ENCODE measurements at places on chromosomes 2 and 18.
A peak's percentile ranks its signal among the peaks of the same experiment; 100 is the strongest.

- no peak for DNase-seq
Observed at GRCh38 chr2:173631127-173631460, 276.4 kb downstream of the CDCA7 start.

GRCh38 chr18:76558881-76559667 is 64.0 kb upstream of the ZNF516 start:
- DNase-seq = no peak

DNA sequence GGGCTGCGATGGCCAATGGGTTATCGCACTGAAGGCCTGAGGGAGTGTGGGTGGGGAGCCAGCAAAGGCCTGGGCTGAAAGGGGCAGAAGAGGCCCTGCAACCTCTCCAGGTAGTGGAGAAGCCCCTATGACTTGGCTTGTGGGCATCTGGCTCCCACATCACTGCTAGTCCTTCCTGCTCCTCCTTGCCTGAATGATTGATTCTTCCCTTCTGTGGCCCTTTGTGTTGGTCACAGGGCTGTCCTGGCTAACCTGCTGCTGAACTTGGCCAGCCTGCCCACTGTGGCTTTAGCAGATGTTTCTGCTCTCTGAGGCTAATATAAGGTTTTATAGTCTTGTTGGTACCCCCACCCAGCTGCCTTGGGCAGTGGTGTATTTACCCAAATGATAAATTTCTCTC is 136.2 kb upstream of the ALPP start:
- DNase-seq = no peak

GRCh38 chr2:24105816-24106215 is 17.3 kb downstream of the PFN4 start:
- DNase-seq = no peak

GRCh38 chr2:24919037-24919505 is 966 bp downstream of the ADCY3 start:
- no peak for DNase-seq

DNA sequence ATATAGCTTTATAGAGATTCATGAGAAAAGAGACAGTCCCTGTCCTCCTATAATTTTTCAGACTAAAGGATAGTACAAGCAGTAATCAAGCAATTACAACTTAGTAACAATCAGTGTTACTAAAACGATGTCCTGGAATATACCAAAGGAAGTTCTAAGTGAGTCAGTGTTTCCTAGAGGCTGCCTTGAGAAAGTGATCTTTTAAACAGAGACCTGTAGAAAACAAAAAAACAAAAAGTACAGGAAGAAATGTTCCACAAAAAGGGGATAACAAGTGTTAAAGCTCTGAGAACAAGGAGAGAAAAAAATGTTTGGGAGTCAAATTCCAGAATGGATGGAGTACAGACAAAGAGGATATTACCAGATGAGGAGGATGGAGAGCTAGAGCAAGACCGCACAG is 556.4 kb downstream of the ERBB4 start:
- no peak for DNase-seq

DNA sequence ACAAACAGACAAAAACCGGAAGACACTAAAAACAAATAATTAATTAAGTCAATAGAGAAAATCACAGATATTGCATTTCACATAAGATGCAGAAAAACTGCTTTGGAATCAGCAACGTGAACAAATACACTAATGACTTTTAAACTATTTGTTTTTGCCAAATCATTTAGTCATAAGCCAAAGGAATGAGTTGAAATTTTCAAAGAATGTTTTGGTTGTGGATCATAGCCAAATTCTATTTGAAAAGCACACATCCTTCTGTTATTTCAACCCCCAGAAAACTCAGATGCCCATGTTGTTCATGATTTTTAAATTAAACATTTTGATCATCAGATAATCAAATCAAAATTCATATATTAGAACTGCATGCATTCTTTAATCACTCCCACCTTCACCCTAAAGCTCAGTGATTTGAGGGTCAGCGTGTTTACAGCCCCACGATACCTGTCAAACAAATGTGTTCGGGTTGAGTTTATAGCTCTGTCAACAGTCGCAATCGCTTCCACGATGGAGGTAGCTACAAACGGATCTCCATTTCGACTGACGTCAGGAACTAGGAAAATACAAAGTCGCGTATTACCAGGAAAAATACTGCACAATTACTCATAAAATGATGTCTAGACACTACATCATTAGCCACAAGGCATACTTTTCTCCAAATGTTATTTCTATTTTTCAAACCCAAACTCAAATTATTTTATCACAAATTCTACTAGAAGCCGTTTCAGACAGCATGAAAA is 90.2 kb downstream of the PXDN start:
- peak; percentile 56 for DNase-seq

DNA sequence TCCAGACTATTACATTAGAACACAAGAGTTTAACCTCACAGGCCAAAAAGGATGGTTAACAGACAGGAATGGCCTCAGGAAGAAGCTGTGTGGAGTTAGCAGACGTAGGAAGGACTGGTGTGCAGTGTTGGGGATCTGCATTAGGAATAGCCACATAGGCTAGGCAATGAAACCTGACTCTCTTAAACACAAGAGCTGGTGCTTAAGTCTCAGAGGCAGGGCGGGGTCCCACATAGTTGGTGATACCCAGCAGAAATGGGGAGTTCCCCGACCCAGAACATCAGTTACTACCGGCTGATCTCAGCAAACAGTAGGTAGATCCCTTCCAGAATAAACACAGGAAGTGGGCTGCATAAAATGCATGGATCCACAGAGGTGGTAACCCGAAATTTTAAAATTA is 64.1 kb downstream of the CCDC93 start:
- DNase-seq = no peak

GRCh38 chr18:148841-149240 is 9.5 kb upstream of the USP14 start:
- no peak for DNase-seq

- DNase-seq = no peak
Observed at GRCh38 chr2:3179208-3179607, 198.4 kb downstream of the EIPR1 start.

GRCh38 chr2:161243312-161243711 is 64.9 kb upstream of the PSMD14 start:
- DNase-seq = no peak

DNA sequence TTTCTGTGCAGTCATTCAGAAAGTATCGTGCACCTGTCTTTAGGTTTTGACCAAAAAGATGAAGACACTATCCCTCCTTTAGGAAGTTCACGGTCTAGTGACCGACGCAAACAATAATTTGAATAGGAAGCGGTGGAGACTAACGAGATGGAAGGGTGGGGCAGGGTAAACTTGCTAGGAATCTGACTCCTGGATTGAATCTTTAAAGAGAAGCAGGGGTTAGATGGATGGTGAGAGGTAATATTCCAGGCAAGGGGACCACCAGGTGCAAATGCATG is 651 bp upstream of the TXNL1 start:
- no peak for DNase-seq

GRCh38 chr2:54878182-54878581 is 154.7 kb downstream of the EML6 start:
- no peak for DNase-seq

DNA sequence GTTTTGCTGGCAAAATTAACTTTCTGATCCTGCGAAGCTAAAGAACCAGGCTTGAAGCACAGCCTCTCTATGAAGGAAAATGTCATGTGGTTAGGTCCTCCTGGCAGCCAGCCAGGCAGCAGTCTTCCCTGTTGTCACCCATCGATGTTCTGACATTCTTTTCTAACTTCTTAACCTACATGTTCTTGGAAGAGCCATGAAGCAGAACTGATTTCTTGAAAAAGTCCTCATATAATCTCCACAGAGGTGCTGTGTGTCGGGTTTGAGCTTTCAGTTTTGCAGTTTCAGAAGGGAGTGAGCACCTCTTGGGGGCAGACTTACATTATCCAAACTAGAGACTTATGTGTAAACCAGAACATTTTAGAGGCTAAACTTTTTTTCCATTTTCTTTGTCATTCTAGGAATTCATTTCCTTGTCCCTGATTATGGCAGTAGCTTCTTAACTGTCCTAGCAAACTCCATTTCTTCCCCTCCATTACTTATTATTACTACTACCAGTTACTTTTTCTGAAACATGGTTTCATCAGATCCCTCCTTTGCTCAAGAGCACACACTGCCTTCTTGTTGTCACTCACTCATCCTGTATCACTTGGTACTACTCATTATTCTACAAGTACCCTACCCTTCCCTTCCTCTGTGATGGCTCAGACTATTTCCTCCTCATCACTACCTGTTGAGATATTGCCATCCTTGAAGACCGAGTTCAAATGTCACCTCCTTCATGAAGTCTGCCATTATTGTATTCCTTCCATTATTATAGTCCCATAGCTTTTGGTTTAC is 31.1 kb downstream of the DOK1 start:
- DNase-seq = no peak

GRCh38 chr2:102340778-102341177 is 14.8 kb upstream of the IL18R1 start:
- DNase-seq = no peak

DNA sequence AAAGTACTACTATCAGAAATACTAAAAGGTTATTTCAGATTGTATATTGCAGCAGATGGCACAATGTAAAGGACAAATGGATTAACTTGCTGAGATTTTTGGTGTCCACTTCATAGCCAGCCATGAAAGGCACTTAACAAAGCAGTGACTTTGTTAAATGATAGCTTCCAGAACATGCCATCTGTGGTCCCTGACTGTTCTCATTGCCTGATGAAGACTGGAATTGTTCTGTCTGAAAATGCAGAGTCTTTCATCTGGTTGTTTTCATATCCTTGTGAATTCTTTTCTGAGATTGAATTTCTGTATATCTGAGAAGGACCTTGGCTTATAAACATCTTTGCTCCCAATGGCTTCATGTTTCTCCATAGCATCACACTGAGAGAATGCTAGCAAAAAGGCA is 44.4 kb upstream of the LRRTM1 start:
- DNase-seq = no peak

- DNase-seq = no peak
Observed at GRCh38 chr2:45653122-45653913, 1.8 kb downstream of the PRKCE start.

All from vagina (tissue), 2 donors.